ENCODE measurements at places on chromosomes 12 and 14.
A peak's percentile ranks its signal among the peaks of the same experiment; 100 is the strongest.

- DNase-seq: no peak
These were observed 81.0 kb downstream of the RPS29 start for GRCh38 chr14:49505041-49505766.

- DNase-seq: no peak
These were observed 683 bp downstream of the CIPC start for GRCh38 chr14:77098529-77099353.

GRCh38 chr14:31660728-31661127, 99.5 kb downstream of the NUBPL start:
- DNase-seq: no peak

DNA sequence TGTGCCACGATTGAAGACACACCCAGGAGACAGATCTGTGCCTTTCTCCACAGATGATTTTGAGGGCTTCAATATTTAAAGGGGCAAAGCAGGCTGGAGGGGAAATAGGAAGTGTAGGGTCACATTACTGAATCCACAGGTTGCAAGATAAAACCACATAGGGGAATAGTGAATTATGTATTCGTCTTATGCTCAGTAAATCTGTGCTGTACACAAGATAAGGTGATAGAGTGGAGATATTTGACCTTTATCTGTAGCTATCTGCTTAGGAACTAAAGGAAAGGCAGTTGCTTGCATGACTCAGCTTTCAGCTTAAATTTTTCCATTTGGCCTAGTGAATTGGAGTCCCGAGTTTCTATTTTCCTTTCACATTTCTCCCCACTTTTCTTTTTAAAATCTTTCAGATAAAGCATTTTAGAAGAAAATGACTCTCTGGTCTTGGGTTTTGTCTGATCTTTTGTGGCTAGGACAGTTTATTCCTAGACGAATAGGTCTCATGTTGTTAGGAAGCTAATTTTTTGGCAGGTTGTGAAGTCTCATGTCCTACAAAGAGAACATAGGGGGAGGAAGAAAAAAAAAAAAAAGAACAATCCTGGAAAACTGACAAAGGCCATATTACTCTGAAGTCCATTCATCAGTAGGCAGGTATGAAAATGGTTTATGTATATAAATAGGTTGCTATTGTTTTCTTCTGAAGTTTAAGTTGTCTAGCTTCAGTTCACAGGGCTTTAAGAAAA, 55.4 kb downstream of the FBXO33 start:
- no peak for DNase-seq

DNA sequence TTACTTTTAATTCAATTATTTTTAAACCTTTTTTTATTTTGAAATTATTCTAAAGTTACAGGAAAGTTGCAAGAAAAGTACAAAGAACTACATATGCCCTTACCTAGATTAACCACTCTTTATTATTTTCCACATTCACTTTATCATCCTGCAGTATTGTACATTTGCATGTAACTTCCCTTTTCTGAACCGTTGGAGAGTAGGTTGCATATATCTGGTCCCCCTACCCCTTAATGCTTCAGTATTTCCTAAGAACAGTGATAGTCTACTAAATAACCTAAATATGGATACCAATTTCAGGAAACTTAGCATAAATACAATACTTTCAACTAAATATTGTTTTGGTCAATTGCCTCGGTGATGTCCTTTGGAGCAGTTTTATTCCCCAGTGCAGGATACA, 15.0 kb downstream of the G2E3 start:
- no peak for DNase-seq

- DNase-seq: no peak
These were observed 121.0 kb downstream of the HELB start for GRCh38 chr12:66423266-66423665.

DNA sequence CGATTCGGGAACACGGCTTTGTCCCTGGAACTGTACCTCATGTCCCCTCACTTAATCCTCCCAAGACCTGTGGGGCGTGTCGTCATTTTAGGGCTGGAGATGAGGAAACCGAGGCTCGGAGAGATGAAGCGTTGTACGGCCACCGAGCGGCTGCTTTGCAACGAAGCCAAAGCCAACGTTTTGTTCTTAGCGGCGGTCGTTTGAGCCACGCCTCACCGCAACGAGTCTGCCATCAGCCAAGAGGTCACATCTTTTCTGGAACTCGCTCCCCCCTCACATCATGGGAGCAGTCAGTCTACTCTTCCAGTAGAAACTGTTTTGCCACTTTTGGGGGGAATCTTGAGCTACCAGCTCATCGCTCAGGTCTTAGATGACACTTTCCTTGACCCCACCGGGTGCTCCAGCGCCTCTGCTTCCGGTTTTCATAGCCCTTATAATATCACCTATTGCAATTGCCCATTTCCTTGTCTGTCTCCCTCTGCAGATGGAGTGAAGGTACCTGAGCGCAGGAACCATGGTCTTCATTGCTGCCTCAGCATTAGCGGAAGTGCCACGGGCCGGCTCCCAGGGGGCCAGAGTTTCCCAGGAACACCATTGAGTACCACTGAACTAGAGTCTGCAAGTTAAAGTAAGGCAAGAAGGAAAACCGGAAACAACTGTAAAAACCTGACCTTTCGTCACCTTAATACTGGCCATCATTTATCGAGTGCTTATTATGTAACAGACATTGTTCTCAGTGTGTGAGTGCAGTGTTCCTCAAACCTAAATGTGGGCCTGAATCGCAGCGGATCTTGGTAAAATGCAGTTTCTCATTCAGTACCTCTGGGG, 19.6 kb downstream of the NINJ2 start:
- DNase-seq: no peak

- DNase-seq: no peak
These were observed at the start of gene DAO for GRCh38 chr12:108879615-108880254. Gene DAO, plus strand, starts transcription at chr12:108880092. Its CDS starts 4,915 bp downstream, at chr12:108885007.

GRCh38 chr14:60863249-60863648, 117.6 kb downstream of the TRMT5 start:
- no peak for DNase-seq

DNA sequence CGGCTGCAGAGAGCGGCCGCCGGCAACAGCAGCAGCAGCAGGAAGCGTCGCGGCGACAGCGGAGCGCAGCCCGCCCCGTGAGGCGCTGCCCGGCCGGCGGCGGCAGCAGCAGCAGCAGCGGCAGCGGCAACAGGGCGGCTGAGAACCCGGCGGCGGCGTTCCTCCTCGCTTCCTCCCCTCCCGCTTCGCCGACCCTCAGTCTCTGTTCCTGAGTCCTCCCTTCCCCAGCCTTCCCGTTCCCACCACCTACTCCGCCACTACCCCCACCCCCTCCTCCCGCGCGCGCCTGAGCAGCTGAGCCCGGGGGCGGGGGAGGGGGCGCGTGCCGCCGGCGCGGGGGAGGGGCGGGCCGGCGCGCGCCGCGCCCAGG, 310 bp downstream of the BICDL1 start:
- no peak for DNase-seq

GRCh38 chr12:67428431-67428830, 159.3 kb downstream of the CAND1 start:
- DNase-seq: no peak

- no peak for DNase-seq
These were observed 651.6 kb upstream of the LRFN5 start for GRCh38 chr14:40955131-40955505.

DNA sequence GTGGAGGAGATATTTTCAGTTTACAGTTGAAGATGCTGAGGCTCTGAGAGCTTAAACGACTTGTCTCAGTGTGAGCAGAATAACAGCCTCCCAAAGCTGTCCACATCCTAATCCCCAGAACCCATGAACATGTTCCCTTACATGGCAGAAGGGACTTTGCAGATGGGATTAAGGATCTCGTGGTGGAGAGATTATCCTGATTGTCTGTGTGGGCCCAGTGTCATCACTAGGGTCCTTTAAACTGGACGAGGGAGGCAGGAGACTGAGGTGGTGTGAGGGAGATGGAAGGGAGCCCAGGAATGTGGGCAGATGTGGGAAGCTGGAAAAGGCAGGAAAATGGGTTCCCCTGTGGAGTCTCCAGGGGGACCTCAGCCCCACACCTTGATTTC, 9.6 kb upstream of the KRT80 start:
- DNase-seq: no peak

GRCh38 chr12:64110864-64111263, 111.2 kb downstream of the KICS2 start:
- no peak for DNase-seq

- peak; percentile 25 for DNase-seq
These were observed 25.9 kb upstream of the LGALS3 start for GRCh38 chr14:55103005-55103640.

DNA sequence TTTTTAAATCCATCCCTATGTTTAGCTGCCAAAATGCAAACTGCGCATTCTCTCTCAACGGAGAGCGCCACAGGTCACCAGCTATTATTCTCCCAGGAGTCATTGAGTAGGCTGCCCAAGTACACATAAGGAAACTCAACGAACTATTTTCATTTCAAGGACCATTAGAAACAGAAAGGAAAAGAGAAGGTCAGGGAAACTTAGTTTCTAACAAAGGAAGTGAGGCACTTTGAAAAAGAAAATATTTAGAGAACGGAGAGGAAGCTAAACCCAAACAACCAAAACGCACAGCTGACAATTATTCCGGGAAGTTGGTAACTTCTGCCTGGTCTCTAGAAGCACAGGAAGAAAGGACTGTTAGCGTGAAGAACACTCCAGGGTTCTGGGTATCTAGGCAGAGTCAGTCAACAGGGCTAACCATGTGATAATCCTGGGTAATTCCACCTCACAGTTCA, 23.5 kb downstream of the GPHB5 start:
- DNase-seq: no peak

- DNase-seq: no peak
These were observed 3.6 kb downstream of the SLC2A14 start for GRCh38 chr12:7869137-7869536.

DNA sequence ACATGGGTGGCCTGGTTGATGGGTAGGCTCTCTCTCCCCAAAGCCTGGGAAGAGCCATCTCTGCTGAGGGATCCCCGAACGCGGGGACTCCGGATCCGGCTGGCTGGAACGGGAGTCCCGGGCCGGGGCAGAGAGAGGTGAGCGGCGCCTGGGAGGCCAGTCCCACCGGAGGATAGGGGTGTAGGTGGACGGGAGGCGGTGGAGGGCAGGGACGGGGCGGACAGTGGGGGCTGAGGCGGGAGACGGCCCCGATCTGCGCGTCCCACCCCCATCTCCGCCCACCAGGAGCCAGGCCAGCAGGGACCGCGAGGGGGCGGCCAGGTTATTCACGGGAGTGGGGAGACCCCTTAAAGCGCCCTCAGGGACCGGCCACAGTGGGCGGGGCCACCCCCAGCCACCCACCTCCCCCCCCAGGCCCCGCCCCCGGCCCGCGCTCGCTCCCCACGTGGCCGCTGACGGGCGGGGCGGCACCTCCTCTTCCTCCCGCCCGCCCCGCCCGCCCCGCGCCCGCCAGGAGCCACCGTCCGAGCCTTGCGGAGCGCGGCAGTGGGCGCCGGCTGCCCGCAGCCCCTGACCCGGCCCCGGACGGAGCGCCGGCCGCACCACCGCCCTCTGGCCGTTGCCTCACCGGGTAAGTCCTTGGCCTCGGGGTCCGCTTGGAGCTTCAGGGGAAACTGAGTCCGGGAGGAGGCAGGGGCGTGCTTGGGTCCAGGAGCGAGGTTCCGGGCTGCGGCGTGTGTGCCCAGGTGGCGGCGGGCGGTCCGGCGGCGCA, at the start of gene INF2:
INF2 (plus strand) TSS at position 510 of the 772 bp plus-strand sequence. CDS start 11,748 bp downstream, outside the sequence.
- DNase-seq: no peak

DNA sequence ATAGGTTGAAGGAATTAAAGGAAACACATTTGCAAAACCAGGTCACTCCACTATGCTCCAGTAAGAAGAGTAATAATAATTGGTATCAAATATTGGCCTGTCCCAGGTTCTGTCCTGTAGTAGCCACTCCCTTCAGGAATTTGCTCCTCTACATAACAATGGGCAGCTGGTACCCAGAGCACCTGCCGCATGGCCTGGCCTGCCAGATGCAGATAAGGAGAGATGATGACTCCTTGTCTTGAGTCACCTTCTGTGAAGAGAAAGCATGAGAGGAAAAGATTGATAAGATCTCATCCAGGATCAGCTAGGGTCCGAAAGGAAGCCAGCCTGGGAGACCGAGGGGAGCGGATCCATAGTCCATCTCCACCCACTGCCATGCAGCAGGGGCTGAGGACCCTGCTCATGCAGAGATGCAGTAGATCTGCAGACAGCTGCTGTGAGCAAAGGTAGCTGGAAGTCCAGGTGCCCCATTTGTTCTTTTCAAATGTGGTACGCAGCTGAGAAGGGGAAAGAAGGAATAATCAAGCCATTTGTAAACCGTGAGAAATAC, 24.3 kb downstream of the VCPKMT start:
- DNase-seq: no peak

- DNase-seq: no peak
These were observed 159.3 kb downstream of the TTC8 start for GRCh38 chr14:88983755-88984154.

- DNase-seq: no peak
These were observed 34.6 kb upstream of the PPP2R5C start for GRCh38 chr14:101726954-101727302.

GRCh38 chr12:127970491-127970890, 296.5 kb upstream of the TMEM132C start:
- no peak for DNase-seq

DNA sequence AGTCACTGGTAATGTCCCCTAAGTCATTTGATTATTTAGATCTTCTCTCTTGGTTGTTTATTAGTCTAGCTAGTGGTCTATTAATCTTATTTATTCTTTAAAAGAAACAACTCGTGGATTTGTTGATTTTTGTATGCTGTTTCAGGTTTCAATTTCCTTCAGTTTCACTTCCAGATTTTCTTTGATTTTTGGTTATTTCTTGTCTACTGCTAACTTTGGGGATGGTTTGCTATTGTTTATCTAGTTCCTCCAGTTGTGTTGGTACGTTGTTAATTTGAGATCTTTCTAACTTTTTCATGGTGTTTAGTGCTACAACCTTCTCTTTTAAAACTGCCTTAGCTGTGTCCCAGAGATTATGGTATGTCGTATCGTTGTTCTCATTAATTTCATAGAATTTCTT, 18.5 kb upstream of the CD69 start:
- DNase-seq: no peak

DNA sequence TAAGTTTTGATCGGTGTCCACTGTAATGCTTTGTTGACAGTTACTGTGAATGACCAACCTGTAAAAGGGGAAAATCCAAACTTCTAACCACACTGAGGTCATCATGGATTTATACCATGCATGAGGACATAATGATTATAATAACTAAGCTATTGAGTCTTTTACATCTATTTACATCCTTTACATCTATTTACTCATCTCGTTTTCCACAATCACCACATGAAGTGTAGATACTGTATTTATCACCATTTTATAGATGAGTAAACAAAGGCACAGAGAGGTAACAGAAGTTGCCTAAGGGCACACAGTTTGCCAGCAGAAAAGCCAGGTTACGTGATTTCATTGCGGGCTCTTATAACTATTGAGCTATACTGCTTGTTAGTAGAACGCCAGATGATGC, 27.9 kb upstream of the EID3 start:
- no peak for DNase-seq

GRCh38 chr12:50110127-50110761, 1.8 kb upstream of the COX14 start:
- no peak for DNase-seq

DNA sequence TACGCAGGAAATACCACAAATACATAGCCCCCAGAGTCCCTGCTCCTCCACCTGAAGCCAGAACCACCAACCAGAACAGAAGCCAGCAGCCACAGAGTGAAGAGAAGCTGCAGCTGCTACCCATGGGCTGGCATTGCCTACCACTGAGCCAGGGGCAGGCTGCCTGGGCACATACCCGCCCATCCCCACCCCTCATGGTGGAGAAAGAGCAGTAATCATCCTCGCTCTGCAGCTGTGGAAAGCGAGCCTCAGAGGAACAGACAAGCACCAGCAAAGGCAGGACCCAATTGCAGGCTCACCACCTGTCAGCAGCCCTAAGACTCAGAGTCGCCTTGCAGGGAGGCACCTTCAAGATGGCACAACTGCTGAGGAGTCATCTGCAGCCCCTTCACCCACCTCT, 11.2 kb upstream of the CD9 start:
- DNase-seq: no peak

- DNase-seq: no peak
These were observed 56.0 kb downstream of the FOS start for GRCh38 chr14:75334549-75335051.

Data from stimulated activated CD4-positive, alpha-beta T cell treated with anti-CD3 and anti-CD28 coated beads, TNF-alpha, amount 100 ng/mL, for 1 hour (primary cell).